Osteoblast (primary cell): ENCODE measurements at places on chromosomes 6 and 20. TPM values are rescaled to one million over a fixed set of nuclear protein-coding genes. Genes with fewer than 3 reads are reported as not detected.

The TRIM39 gene
- 12.1 and 14.5 TPM in 2 replicates for total RNA-seq

The SRMS gene
- total RNA-seq, result not detected in 2 replicates

The MCM8 gene
- 3.3 and 3.5 TPM in 2 replicates for total RNA-seq

DNA sequence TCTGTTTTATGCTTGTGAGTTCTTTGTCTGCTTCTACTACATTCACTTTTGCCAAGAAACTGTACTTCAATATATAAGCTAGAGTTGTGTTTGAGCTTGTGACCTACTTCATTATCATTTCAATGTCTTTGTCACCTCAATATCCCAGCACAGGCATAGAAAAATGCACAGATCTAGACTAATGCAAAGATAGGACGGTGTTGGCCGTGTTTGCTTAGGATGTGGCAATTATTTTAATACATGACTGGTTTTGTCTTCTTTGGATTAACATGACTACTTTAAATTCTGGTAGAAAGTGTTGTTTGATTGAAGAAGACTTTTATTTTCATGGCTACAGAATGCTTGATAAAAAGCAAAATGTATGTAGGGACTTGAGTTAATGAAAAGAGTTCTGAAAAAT is 1075.0 kb upstream of the GJE1 start:
- no peaks in the 10 kb centered on the region for H3K4me1 ChIP-seq
- H3K27ac ChIP-seq, result no peak overlapping the region
- no peak for DNase-seq
- no peaks in the 10 kb centered on the region for H3K36me3 ChIP-seq

- no peaks in the 10 kb centered on the region for H3K27me3 ChIP-seq
- no peaks in the 10 kb centered on the region for H3K36me3 ChIP-seq
- no peak overlapping the region for H3K27ac ChIP-seq
- no peak overlapping the region for H3K4me3 ChIP-seq
- H3K4me1 ChIP-seq, result peaks cover 3% of the 10 kb centered on the region
These were observed 134.2 kb upstream of the LRFN2 start for GRCh38 chr6:40721271-40721952.

- no peaks in the 10 kb centered on the region for H3K27me3 ChIP-seq
- peak overlapping the region; percentile 45 for H3K27ac ChIP-seq
- peaks cover 20% of the 10 kb centered on the region for H3K4me1 ChIP-seq
- H3K36me3 ChIP-seq, result no peaks in the 10 kb centered on the region
- DNase-seq, result peak; percentile 62
These were observed 82.1 kb upstream of the COL21A1 start for GRCh38 chr6:56329271-56330050.

DNA sequence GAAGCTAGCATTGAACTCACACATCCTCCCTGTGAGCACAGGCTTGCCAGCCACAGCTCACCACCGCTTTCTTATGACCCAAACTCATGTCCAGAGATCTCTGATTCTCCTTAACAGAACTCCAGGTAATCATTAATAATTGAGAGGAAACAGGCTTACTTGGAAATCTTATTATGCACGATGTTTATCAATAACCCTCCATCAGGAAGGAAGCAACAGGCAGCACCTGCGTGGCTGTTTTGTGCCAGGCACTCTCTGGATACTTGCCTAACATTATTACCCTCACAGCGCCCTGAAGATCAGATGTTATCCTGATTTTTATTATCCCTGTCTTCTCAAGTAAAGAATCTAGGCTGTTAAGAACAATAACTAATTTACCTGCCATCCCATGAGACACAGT is 306.6 kb downstream of the PRKN start:
- DNase-seq, result no peak
- no peaks in the 10 kb centered on the region for H3K36me3 ChIP-seq
- no peaks in the 10 kb centered on the region for H3K27me3 ChIP-seq
- H3K4me1 ChIP-seq, result no peaks in the 10 kb centered on the region
- no peak overlapping the region for H3K27ac ChIP-seq
- H3K4me3 ChIP-seq, result no peak overlapping the region
